ENCODE measurements at places on chromosomes 3 and 15.
A peak's percentile ranks its signal among the peaks of the same experiment; 100 is the strongest.

DNA sequence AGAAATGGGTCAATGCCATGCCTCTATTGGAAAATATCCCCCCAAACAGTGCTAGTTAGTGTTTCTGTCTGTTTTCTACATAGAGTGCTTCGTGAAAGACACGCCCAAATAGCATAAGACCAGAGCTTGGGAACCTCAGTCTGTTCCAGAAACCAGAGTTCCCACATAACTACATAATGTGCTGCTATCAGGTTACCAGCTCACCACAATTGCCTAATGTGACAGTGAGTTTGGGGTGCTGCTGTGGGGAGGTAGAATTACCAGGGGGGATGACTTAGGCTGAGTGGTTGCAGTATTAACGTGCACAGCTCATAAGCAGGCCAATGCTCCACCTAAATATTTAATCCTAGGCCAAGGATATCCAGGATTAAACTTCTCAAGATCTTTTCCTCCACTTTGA, 39.2 kb downstream of the DUT start:
- DNase-seq = no peak

DNA sequence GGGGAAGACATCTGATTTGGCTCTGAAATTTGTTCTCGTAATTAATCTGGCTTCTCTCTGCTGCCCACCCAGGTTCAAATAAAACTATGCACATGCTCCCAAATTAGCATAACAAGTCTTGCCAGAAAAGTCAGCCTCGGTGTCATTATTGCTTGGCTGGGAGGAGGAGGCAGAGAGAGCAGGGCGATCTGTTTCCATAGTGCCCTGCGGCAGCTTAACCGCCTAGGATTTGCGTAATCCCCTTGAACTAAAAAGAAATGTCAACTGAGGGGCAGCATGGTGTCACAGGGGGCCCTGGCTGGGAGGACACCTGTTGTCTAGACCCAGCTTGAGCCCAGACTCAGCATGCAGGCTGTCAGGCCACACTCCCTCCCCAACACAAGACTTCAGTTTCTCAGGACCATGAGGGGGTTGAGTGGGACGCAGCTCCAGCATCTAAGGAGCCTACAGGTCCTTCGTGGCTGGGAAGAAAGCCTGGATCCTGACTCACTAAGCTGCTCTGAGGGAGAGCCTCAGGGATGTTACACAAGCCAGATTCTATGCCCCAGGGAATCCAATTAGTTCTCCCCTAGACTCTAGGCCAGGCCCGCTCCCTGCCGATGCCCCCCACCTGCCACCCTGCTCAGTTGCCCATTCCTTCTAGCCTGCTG, 17.3 kb downstream of the MRPS11 start:
- no peak for DNase-seq

GRCh38 chr3:117084739-117085270, 375.2 kb downstream of the TUSC7 start:
- DNase-seq = no peak

GRCh38 chr3:123294296-123294938, 92.7 kb downstream of the SEC22A start:
- DNase-seq = no peak

GRCh38 chr3:121592856-121593702, at the start of gene FBXO40:
Gene FBXO40 (plus strand): TSS chr3:121593379. CDS start chr3:121620576, 27,197 bp downstream.
- peak; percentile 72 for DNase-seq

DNA sequence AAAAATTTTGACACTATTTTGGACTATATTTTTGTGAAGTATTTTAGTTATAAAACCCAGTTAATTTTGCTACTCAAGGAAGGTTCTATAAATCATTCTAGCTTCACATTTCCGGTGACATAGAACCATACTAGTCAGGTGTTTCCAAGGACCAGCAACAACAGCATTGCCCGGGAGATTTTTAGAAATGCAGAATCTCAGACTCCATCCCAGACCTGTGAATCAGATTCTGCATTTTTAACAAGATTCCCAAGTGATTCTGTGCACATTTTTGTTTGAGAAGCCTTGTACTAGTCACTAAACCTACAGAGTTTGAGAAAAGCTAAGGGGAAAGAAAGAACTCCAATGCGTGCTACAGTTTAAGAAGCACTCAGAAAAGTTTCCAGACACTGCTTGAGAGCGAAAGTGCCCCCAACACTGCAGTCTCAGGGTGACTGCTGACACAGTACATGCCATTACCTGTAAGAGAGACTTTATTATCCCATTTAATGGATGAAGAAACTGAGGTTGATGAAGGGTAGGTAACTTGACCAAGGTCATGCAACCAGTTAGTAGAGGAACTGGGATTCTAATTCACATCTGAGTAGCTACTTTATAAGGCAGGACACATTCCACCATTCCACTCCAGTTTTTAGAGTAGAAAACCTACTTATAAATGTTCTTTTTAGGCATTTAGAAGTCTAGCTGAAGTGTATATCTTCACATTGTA, 49.7 kb upstream of the USP3 start:
- DNase-seq = no peak

- DNase-seq = no peak
Observed at GRCh38 chr15:68517285-68517761, 61.5 kb upstream of the CORO2B start.

- DNase-seq = no peak
Observed at GRCh38 chr3:50146316-50146901, 8.7 kb upstream of the SEMA3F start.

Data from DMS153 (cell line).